RWPE1 (cell line): ENCODE measurements at places on chromosomes 12 and 14.

DNA sequence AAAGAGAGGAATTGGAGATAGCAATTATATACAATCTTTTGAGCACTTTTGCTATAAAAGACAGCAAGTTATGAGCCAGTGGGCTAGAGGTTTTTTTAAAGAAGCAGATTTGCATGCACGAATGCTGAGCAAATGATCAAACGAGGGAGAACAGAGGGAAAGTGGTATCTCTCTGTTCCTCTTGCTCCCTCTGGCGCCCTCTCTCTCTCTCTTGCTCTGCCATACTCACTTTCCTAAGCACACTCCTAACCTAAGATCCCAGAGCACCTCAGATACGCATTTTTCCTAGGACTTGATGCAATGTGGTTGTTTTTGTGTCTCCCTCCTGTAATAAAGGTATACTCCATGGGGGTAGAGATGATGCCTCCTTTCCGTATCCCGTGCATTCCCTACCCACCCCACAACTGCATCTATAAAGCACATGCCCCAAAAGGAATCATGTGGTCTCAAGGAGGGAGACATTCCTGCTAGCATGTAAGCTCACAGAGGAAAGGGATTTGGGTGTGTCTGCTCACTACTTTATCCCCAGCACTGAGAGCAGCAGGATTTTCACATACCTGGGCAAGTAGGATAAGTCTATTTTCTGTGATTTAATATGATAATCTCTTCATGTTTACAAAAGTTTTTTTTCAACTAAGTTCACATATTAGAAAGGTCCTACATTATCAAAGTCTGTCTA is 270.2 kb downstream of the SSPN start:
- DNase-seq: no peak

- no peak for DNase-seq
These were observed 7.7 kb downstream of the BRF1 start for GRCh38 chr14:105292826-105293711.

GRCh38 chr12:104520242-104520900 is 63.6 kb downstream of the CHST11 start:
- DNase-seq: no peak

- DNase-seq: no peak
These were observed 1.7 kb downstream of the WNT1 start for GRCh38 chr12:48979602-48980388.

GRCh38 chr12:68959891-68960464 is 27.0 kb upstream of the CPM start:
- no peak for DNase-seq

- DNase-seq: no peak
These were observed 52.1 kb downstream of the SLC6A12 start for GRCh38 chr12:161823-162222.

DNA sequence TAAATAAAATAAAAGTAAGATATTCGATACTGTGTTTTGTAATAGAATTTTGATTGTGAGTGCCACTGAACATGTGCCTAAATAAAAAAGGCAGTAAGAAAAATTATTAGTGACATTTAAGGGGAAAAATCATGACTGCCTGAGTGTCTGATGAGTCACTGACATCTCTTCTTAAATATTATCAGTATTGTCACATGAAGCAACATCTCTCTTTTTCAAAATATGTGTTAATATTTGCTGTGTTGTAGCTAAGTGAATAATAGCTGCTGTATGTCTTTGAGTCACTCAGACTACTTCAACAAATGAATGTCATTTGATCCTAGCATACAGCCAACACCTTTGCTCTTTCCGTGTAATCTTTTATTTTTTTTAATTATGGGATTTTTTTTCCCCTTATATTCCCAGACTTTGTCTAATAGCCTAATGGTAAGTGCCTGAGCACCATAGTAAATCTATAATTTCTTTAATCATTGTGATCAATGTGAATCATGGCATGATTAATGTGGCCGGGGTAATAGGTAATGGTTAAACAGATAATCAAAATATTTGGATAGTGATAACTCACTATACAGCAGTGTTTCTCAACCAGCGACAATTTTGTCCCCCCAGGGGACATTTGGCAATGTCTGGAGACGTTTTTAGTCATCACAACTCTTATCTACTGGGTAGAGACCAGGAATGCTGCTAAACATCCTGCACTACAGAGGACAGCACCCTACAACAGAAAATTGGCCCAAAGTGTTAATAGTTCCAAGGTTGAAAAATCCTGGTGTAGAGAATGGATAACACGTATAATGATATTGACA is 11.7 kb upstream of the OTX2 start:
- no peak for DNase-seq

DNA sequence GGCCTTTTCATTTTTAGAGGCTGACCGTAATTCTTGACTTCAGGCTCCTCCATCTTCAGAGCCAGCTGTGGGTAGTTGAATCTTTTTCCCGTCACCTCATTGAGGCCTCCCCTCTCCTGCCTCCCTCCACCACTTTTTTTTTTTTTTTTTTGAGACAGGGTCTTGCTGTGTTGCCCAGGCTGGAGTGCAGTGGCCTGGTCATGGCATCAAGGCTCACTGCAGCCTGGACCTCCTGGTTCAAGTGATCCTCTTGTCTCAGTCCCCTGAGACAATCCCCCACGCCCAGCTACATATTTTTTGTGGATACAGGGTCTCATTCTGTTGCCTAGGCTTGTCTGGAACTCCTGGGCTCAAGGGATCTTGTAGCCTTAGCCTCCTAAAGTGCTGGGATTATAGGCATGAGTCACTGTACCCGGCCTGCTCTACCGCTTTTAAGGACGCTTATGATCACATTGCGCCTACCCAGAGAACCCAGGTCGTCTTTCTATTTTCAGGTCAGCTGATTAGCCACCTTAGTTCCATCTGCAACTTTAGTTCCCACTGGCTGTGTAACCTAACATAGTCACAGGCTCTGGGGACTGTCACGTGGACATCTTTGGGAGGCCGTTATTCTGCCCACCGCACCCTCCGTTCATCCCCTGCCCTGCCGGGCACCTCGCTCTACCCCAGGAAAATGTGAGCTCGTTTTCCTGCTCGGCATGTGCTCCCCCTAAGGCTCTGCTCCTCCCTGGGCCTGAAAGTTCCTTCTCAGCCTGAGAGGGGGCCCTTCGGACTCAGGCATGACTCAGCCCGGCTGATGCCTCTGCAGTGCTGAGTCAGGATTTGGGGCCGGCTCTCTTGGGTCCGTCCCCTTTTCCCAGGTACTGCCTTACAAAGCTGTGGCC is 13.4 kb downstream of the TNFAIP2 start:
- peak; percentile 69 for DNase-seq

GRCh38 chr12:53465679-53466078 is 13.8 kb downstream of the PCBP2 start:
- no peak for DNase-seq

GRCh38 chr12:119082496-119082895 is 96.2 kb upstream of the HSPB8 start:
- DNase-seq: no peak

DNA sequence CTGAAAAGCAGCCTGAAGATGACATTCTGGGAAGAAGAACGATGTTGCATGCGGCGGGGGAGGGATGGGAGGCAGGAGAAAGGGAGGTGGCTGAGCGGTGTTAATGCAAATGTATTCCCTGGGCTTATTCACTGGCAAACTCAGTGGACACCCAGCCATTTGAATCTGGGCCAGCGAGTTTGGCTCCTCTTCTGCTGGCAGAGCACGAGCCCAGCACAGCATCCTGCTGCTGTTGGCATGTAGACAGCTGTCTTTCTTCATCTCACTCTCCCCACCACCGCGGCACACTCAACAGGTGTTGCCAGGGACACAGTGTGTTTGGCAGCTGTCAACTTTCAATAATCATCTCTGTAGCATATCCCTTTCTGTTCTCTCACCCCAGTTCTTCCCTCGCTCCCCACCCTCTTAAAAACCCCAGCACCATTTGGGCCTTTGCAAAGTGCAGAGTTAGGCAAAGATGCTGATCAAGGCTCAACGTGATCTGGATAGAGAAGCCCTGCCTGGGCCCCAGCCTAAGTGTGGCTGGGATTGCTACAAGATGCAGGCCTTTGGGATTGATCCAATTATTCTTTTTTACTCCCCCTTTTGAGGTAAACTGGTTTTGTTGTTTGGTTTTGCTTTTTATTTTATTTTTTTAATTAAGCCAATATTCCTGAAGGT is 131.9 kb downstream of the EXOC5 start:
- DNase-seq: no peak

- no peak for DNase-seq
These were observed 121.2 kb upstream of the RTL1 start for GRCh38 chr14:101024686-101025085.

DNA sequence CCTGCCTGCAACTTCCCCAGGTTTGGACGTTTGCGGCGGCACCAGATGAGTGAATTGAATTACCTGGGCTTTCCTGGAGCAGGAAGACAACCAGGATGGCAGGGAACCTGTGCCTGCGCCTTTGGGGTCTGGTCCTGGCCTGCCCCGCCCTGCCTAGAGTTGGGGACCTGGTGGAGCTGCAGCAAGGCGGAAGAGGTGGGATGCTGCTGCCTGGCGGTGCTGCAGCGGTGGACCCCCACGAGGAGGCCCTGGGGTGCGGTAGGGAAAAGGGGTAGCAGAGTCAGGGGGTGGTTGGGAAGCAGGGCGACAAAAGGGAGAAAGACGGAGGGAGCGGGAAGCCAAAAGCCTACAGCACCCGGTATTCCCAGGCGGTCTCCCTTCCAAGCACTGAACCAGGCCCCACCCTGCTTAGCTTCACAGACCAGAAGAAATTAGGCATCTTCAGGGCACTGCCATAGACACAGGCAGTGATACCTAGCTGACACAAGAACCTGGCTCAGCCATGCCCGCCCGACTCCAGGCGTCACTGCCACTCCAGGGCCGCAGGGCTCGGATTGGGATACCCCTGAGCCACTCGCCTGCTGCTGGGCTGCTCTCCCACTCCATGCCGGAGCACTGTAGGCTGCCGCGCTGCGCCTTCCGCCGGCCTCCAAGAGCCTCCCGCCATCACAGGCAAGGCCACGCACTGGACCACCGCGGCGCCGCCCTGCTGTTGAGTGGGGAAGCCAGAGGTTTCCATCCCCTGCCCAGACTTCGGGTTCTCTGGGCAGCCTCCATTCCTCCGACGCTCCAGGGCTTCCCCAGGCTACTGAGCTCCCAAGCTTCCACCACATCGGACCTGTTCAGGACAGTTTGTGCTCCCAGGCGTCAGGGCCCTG is 155.2 kb upstream of the ALG10B start:
- DNase-seq: no peak

GRCh38 chr12:74903522-74903921 is 306.1 kb downstream of the KCNC2 start:
- DNase-seq: no peak

DNA sequence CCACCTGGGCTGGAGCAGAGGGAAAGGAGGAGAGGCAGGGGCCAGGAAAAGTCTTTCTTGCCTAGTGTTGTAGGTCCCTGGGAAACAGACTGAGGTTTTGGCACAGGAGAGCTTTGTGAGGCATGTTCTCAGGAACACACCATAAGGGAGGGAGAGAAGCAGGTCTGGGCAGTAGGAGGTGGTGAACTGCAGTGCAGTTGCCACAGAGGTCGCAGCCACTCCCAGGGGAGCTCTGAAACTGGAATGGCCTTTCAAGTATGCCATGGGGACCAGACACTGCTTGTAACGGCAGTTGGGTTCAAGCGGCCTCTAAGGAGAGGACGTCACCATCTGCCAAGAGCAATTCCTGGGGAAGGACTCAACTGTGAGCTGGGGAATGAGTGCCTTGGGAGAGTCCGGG is 35.4 kb upstream of the NKX2-8 start:
- no peak for DNase-seq

- no peak for DNase-seq
These were observed 134.4 kb downstream of the CFAP54 start for GRCh38 chr12:96623656-96624217.

- no peak for DNase-seq
These were observed 165.0 kb downstream of the SRGAP1 start for GRCh38 chr12:64009321-64010068.
